ENCODE measurements at places on chromosomes 16 and 17. TPM values are rescaled to one million over a fixed set of nuclear protein-coding genes. Genes with fewer than 3 reads are reported as not detected.

- DNase-seq: peak; percentile 47
Observed at GRCh38 chr17:44209786-44210341, 9.6 kb downstream of the UBTF start.

GRCh38 chr17:2030779-2031163 is 818 bp downstream of the DPH1 start:
- DNase-seq: peak; percentile 96

DNA sequence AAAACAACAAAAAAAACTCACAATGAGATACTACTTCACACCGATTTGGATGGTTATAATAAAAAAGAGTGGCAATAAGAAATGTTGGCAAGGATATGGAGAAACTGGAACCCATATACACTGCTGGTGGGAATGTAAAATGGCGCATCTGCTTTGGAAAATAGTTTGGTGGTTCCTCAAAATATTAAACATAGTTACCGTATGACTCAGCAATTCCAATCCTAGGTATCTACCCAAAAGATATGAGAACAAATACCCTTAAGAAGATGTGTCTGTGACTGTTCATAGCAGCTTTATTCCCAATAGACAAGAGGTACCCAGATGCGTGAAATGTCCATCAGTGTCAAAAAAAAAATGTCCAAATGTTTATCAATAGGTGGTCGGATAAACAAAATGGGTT is 7.2 kb downstream of the CPPED1 start:
- peak; percentile 34 for DNase-seq

- DNase-seq: no peak
Observed at GRCh38 chr17:58272367-58273280, 8.1 kb downstream of the MPO start.

DNA sequence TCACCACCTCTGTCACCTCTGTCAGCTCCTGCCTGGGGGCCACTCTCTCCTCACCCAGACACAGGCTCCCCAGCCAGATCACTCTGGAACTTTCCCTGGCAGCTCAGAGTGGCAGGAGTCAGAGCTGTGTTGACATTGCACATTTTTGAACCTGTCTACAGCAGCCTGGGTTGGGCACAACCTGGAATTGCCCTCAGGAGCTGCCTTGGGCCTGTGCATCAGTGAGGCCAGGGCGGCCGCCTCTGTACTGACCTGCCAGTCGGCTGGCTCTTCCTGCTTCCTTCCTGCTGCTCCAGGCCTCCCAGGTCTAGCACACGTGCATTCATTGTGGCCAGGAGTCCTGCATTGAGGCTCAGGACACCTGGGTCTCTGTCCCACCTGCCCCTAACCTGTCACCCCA is 14.2 kb upstream of the TMEM11 start:
- no peak for DNase-seq

DNA sequence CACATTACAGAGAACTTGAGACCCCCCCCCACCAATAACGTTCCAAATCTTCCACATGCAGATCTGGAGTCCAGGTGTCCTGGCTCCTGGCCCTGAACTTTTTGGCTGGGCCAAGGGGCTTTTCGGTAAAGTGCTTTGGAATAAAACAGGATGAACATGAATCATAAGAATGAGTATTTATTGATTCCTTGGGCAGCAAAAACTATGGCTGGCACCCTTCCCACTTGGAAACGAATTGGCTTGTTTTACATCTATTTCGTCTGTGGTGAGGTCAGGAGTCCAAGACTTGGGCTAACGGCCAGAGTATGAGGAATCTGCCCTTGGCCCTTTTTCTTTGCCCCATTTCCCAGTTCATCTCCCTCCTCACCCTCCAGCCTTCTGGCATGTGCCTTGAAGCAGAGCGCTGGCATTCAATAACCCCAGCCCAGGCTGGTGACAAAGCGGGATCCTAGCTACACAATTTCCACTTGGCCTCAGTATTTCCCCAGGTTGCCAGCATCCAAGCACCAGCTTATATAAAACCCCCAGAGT is 4.1 kb upstream of the UBTF start:
- peak; percentile 61 for DNase-seq

GRCh38 chr17:40487371-40488020 is 13.9 kb downstream of the TNS4 start:
- no peak for DNase-seq

DNA sequence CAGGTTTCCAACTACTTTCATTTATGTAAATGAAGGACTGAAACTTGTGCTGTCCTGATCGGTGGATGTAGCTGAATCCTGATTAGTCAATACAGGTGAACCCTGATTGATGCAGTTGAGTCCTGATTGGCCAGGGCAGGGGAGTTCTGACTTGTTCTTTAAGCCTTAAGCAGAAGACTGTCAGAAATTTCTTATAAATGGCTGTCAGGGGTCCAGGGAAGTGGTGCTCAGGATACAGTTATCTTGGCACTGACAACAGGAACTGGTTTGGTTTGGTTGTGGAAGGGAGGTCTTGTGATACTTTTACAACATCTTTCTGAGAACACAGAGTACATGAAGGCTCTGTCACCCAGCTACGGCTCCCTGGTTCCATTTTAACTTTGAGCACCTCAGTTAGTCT is 132.1 kb downstream of the KCNJ12 start:
- no peak for DNase-seq

GRCh38 chr17:43094129-43094835 is 30.9 kb downstream of the BRCA1 start:
- peak; percentile 86 for DNase-seq

GRCh38 chr16:1633310-1633709 is 21.1 kb downstream of the CRAMP1 start:
- DNase-seq: no peak

- DNase-seq: peak; percentile 84
Observed at GRCh38 chr17:34998205-34998604, 17.9 kb downstream of the LIG3 start.

DNA sequence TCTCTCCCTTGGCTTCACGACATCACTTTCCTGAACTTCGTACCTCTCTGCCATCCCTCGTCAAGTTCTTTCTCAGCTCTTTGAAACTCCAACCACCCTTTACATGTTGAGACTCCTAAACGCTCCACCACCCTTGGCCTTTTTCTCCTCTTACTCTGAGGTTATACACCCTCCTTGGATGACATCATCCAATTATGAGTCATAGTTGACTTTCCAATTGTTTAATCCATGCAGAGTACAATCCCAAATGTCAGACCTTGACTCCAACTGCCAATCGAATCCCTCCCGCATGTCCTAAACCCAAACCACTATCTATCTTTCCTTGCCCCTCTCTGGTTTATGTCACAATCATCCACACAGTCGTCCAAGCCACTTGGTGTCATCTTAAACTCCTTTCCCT is 18.4 kb upstream of the C16orf82 start:
- DNase-seq: peak; percentile 5

DNA sequence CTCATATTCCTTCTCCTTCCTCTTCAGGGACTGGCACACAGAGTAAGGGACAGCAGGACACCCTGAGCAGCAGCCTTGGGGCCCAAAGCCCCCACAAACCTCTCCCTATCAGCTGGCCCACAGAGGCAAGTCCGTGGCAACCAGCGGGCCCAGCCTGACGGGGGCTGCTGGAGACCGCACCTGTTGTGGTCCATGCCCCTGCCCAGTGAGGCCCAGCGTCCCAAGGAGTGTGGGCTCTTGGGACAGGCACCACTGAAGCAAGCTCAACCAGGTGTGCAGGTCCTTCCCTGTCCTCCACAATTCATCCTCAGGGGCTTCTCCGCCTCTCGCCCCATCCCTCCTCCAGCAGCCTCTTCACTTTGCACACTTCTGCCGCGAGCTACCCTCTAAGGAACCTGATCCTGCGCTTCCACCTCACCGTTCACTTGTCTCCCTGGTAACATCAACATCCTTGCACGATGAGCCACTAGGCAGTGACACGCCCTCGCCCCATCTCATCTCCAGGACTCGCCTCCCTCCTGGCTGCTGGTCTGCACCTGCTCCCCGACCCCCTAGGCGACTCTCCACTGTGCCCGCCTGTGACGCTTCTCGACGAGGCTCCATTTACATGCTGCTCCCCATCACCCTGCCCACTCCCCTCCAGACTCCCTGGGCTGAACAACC is 12.7 kb downstream of the MNT start:
- DNase-seq: no peak

GRCh38 chr16:68420366-68420942 is 27.9 kb downstream of the SMPD3 start:
- DNase-seq: no peak

GRCh38 chr16:66007717-66008116 is 358.8 kb upstream of the CDH5 start:
- DNase-seq: peak; percentile 83

GRCh38 chr17:61458421-61459141 is 6.4 kb downstream of the TBX4 start:
- DNase-seq: no peak

GRCh38 chr16:58426966-58427365 is 34.7 kb downstream of the GINS3 start:
- DNase-seq: no peak

DNA sequence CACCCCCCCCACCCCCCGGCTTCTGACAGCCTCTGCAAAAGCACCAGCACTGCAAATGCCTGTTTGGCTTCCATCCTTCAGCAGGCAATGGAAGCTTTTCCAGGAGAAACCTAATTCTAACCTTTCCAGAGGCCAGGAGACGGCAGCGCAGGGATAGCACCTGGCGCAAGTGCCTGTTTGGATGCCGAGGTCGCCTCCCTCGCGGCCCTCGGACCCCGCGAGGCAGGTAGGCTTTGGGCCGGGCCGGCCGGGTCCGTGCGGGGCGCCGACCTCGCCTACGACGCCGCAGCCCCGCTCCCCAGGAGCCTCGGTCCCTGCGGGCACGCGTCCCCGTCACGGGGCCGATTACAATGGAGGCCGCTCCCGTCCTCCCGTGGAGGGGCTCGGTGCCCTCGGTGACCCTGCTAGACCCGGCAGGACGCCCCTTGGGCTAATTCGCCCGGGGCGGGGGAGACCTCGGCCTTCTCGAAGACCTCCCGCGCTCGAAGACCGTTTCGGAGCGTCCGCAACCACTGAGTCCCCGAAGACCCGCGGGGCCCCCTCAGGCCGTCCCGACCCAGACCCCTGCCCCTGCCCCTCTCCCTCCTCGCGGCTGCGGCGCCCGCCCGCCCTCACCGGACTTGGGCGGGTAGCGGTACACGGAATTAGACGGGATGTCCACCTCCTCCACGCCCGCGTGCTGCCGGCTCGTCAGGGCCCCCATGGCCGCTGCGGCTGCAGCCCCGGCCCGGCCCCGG is 587 bp downstream of the RNF157 start:
- peak; percentile 16 for DNase-seq

- DNase-seq: peak; percentile 16
Observed at GRCh38 chr16:81779536-81780320, 637 bp downstream of the PLCG2 start.

DNA sequence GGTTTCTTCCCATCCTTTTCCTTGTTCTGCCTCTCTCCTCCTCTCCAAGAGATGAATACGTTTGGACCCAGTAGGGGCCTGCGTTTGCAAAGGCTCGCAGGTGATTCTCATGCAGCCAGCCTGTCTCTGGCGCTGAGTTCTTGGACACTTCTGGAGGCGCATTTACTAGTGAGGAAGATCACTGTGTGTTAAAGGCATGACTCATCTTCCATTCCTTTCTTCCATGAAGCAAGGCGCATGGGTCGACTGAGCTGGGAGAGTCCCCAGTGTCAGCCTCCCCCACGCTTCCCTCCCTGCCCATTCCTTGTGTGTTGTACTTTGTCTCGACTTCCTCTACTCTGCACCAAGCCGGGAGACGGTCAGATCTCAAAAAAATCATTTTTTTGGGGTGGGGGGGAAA is 159.9 kb upstream of the EEF2KMT start:
- no peak for DNase-seq

DNA sequence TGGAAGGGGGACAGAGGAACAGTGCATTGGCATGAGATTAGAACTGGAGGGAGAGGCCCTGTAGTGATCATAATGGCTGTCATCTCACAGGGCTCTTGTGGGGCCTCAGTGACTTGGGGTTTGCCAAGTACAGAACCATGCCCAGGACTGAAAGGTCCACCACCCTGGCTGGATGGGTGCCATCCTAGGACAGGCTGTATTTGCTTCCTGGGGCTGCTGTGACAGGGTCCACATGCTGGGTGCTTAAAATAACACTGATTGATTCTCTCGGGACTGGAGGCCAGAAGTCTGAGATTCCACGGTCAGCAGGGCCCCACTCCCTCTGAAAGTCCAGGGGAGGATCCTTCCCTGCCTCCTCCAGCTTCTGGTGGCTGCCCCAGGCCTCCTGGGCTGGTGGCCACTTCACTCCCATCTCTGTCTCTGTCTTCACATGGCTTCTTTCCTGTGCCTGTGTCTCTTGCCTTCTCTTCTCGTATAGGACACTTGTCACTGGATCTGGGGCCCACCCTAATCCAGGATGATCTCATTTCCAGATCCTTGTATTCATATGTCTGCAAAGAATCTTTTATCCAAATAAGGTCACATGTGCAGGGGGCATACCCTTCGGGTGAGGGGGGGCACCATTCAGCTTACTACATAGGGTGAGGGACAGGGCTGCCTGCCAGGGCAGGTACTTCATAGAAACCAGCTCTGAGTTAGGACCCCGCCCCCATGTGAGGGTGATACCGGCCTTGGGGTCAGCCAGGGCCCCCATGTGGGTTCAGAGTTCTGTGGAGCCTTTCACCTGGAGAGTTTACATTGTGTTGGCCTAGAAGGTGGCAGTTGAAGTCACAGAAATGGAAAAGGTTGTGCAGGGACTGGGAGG is 52.6 kb downstream of the USP22 start:
- DNase-seq: no peak

PRAC1 gene
- total RNA-seq: not detected

MRC2 gene
- total RNA-seq: 675 TPM

XAF1 gene
- total RNA-seq: 21.5 TPM

NUPR1 gene
- 54.8 TPM for total RNA-seq

BAIAP3 gene
- total RNA-seq: 0.86 TPM

GPR139 gene
- not detected for total RNA-seq

KRT27 gene
- not detected for total RNA-seq

C1QBP gene
- 131 TPM for total RNA-seq

CCDC154 gene
- total RNA-seq: not detected

FNDC8 gene
- total RNA-seq: not detected

HOXB8 gene
- total RNA-seq: not detected

ARHGAP44 gene
- total RNA-seq: 0.13 TPM

Measured in GM23248 (cell line).